Brain (organoid and tissue), 16 donors: ENCODE measurements at places on chromosomes 1 and 21.

- DNase-seq = no peak
These were observed 115.2 kb downstream of the ROR1 start for GRCh38 chr1:63888984-63889383.

DNA sequence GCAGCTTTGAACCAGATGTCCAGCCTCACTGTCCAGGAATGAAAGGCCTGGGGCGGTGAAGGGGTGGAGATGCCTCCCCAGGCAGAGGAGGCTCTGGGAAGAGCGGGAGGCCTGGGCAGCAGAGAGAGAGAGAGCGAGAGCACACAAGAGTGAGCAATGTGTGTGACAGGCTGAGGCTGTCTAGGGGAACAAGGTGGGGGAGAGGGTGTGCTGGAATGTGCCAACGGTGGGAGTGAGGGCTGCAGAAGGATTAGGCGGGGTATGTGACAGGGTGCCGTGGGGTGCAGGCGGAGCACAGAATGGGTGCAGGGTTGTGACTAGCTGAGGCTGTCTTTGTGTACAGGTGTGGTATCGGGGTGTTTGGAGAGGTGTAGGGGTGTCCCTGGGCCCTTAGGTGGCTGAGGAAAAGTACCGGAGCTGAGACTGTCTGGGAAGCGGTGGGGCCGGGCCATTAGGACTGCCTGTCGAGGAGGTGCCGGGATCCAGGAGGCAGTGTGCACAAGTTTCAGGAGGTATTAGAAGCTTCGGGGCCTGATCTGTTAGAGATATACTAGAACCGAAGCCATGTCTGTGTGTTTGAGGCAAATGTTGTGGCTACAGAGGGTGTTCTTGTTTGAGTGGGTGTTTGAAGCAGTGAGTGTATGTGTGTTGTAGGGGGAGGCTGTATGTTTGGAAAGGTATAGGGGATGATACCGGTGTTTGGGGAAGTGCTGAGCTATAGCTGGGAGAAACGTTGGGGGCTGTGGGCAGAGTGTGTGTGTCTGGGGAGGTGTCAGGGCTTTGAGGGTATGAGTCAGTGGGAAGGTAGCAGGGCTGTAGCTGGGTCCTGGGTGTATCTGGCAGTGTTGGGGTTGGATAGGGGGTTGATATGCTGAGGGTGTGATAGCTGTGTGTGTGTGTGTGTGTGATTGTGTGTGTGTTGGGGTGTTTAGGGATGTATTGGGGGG is 9.1 kb downstream of the AHDC1 start:
- no peak for DNase-seq

DNA sequence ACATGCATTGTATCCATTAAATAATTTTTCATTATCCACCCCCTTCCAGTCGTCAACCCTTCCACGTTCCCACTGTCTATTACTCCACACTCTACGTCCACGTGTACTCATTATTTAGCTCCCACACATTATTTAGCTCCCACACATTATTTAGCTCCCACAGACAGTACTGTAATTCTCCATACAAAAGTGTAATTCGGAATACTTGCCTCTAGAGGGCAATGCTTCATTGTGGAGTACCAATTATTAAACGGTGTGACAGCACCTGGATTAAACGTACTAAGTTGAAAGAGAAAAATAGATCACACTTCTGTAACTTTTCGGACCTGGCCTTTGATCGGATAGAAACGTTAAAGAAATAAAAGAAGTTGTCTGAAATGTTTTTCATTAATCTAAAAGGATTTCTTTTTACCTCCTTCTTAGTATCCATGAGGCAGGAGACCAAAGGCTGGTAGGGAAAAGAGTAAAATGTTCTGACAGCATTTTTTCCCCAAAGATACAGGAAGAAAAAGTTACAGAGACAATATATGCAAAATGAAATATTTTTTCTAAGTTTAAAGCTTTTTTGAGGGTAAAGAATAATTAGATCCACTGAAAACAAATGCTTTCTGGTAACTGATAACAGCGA is 99.2 kb downstream of the LHX8 start:
- peak; percentile 77 for DNase-seq

DNA sequence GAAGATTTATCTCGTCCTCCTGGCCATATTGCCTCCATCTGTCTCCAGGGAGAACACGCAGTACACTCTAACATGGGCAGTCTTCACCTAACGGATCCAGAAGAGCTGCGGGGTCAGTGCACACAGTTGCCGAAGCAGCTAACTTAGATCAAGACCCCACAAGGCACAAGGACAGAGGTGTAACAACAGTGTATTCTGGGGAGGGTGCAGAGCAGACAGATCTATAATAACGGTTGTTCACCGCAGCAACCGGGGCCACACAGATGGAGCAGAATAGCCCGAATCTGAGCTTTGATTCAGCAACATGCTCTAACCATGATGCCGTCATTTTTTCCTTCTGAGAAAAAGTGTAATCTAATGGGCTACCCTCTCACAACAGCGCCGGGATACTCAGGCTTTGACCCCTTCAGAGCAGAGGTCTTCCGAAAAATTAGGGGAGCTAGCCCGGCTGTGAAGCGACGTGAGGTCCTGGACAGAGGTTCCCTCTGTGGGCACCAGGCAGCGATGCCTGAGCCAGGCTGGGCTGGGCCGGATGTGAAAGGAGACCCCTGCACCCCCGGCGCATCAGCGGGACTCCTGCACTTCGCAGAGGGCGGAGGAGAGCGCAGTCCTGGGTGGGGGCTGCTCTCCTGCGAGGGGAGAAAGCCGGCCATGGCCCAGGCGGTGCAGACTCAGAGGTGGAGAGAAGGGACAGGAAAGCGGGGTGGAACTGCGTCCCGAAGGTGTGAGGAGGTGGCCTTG is 57.5 kb downstream of the BCL9 start:
- peak; percentile 56 for DNase-seq

GRCh38 chr1:207752456-207752998 is 673 bp downstream of the CD46 start:
- DNase-seq = peak; percentile 8
